ENCODE measurements at places on chromosomes 3 and 15.

- no peak for DNase-seq
Measured at GRCh38 chr15:90209591-90209990, 8.5 kb downstream of the SEMA4B start.

- no peak for DNase-seq
Measured at GRCh38 chr3:186519021-186519658, 25.0 kb downstream of the CRYGS start.

- DNase-seq = no peak
Measured at GRCh38 chr3:120797857-120798256, 55.3 kb downstream of the GTF2E1 start.

GRCh38 chr3:23659840-23660430 lies 145.8 kb upstream of the UBE2E1 start:
- DNase-seq = no peak

- peak; percentile 51 for DNase-seq
Measured at GRCh38 chr3:13657660-13658435, 108.9 kb downstream of the FBLN2 start.

DNA sequence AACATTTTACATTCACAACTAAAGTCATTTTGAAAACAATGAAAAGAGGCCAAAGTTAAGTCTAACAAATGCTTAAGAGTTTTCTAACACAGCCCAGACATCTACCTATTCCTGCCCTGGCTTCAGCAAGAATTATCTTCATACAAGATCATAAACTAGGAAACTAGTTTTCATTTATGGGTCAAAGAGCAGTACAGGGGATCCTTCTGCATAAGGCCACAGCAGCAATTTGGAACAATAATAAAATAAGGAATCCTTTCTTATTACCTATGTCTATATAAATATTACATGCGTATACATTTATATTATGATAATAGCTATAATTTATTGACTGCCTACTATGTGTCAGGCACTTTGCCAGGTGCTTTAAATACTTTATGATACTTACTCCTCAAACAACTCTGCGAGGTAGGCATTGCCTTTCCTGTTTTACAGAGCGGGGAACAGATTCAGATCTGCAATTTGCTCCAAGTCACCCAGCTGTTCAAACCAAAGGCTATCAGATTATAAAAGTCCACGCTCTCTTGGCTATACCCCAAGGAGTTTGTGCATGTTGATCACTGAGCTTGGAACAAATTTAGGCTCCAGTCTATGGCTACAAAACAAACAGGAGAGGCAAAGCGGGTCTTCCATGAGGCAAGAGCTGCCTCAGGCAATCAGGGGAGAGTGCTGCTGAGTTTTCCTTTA lies 196.4 kb downstream of the RORA start:
- DNase-seq = no peak

DNA sequence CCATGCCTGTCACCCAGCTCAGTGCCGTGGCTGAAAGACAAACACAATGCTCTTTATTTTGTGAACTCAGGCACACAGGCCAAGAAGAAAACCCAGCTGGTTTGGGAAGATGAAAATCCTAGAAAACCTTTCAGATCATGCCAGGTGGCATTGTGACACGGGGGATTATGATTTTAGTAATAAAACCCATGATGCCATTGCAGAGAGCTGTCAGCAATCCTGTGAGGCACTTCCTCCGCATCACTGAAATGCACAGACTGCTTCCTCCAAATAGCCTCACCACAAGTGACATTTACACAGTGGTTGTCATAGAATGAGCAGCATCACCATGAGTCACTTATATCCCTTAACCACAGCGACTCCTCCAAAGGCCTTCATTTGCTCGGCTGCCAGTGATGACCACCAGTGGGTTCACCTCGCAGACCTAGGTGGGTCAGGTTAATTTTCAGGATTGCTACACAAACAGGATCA lies 22.7 kb downstream of the ABHD6 start:
- no peak for DNase-seq

GRCh38 chr15:89085289-89085926 lies 2.8 kb upstream of the ABHD2 start:
- no peak for DNase-seq

GRCh38 chr3:159607856-159608255 lies 380.8 kb upstream of the IL12A start:
- DNase-seq = no peak

DNA sequence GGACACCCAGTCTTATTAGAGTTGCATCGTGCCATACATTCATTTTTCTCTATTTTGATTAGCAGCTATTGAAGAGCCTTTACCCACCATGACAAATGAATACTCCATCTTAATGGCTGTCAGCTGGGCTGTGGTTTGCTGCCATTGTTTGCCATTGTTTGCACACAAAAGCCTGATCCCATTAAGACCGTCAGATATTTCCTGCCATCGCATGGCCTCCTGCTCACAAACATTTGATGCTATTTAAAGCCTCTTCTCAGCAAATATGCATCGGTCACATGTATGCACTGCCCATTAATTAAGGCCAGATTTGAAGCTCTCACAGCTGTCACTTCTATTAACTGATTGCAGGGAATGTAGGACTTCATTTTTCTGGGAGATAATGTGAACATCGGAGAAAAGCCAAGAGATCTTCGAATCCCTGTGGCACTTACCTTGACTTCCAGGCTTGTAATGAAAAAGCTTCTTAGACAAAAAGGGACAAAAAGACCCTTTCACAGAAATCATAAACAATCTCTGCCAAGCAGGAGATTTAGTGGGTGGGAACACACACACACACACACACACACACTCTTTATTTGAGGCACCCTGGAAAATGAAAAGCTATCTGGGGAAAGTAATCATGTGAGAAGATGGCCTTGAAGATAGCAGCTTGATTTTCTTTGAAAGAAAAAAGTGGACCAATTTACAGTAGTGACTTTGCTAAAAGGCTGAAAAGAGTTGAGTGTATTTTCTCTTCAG lies 175.4 kb upstream of the NR2E3 start:
- DNase-seq = no peak

DNA sequence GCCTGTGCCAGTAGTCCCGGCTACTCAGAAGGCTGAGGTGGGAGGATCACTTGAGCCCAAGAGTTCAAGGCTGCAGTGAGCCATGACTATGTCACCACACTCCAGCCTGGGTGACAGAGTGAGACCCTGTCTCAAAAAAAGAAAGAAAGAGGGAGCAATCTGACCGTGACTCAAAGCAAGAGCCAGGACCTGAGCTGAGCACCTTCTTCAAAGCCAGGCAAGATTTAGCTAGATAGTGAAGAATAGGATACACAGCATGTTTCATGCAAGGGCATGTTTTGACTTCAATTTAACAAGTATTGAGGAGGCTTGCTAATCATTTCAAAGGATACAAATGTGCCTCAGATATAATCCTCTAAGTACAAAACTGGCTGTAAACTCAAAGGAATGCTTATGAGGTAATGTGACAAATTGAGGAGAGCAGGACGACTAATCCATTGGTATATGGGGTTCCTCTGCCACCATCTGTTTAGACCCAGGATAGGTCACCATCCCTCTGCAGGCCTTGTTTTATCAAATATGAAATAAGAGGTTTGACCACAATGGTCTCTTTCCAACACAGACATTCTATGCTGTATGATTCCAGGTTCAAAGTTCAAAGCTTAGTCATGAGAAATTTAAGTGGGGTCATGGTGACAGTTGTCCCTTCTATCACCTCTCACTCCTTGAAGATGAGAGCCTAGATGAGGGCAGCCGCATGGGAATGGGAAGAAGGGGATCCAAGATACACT lies 33.2 kb downstream of the RAB27A start:
- no peak for DNase-seq

DNA sequence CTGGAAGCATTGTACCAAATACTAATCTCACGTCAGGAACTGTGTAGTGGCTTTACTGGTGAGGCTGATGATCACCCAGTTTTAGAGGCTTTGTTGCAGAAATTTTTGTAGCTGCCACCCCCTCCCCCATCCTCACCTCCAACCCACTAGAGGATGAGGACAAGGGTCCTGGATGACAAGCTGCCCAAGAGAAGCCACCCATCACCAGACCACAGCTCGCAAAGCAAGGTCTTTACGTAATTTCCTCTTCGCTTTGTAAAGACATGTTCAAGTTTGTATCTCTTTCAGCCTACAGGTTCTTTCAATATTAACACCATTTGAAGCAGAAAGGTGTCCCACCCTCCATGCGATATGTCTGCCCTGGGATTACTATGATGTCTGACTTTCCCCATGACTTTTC lies 74.2 kb downstream of the LDHAL6B start:
- no peak for DNase-seq

- no peak for DNase-seq
Measured at GRCh38 chr15:51310064-51310463, 28.3 kb downstream of the CYP19A1 start.

DNA sequence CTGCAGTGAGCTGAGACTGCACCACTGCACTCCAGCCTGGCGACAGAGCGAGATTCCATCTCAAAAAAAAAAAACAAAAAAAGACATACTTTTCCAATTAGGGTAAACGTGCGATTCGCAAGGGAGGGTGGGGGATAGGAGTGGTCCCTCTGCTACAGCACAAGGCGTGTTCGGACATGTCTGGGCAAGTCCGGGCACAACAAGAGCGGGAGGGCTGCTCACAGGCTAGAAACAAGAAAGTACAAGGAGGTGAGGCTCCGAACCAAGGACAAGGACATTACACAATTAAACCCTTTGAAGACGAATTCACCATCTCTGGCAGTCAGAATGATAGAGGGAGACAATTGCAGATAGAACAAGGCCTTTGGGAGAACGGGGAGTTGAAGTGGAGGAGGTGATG lies 32.2 kb upstream of the BCL2A1 start:
- DNase-seq = no peak

- no peak for DNase-seq
Measured at GRCh38 chr3:183244219-183244618, 8.8 kb upstream of the B3GNT5 start.

DNA sequence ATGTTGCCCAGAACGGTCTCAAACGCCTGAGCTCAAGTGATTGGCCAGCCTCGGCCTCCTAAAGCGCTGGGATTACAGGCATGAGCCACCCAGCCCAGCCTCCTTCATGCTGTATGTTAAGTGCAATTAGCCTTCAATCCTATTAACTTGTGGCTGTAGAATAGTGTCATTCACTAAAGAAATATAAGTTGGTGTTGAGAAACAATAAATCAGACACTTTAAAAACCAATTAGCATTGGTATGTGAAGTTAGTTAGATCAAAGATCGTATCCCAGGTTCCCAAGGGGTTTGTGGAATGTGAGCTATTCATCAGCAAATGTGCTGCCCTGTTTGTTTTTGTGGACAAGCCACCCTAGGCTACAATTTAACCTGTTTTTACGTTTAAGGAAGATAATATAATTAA lies 11.0 kb upstream of the PIK3CB start:
- no peak for DNase-seq

GRCh38 chr15:73924171-73924921 lies 1.9 kb upstream of the LOXL1 start:
- DNase-seq = no peak

- no peak for DNase-seq
Measured at GRCh38 chr3:105402287-105402801, 35.6 kb downstream of the ALCAM start.

GRCh38 chr3:187450431-187451190 lies 82.4 kb downstream of the RTP4 start:
- DNase-seq = no peak

DNA sequence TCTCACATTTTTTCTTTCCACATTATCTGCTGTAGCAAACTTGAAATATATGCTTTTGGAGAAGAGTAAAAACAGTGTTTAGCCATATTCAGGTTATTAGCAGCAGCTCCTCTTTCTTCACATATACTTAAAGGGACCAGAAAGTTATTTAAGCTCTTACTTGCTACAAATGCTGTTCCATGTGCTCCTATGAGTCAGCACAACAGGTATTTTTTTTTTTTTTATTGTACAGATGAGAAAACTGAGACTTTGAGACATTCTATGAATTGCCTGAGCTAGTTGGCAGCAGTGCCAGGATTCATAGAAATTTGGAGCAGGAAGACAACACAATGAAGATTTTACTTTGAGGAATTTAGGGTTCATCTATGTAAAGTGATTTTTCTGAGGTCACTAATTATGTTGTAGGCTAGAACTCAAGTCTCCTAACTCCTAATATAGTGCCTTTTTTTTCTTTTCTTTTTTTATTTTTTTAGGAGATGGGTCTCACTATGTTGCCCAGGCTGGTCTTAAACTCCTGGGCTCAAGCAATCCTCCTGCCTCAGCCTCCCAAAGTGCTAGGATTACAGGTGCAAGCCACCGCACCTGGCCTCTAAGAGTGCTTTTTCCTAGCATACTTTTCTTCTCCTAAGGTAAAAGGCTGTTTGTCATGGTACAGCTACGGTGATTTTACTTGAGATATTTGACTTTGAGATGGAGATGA lies 23.6 kb downstream of the SETD5 start:
- no peak for DNase-seq

DNA sequence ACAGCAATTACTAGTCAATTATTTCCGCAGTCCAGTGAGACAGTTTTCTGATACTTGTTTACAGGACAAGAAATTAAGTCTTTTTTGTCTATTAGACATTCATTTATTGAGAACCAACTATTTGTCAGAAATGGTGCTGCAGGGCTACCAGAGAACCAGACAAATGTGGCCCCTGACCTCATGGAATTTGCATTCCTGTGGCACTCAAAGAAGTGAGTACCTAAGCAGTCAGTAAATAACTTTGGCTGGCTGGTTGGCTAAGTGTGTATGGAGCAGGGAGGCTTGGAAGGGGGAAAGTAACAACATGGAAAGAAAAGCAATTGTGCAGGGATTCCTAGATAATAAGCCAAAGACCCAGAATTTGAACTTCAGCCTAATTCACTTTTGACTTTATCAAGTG lies 837.0 kb upstream of the CFAP20DC start:
- no peak for DNase-seq

DNA sequence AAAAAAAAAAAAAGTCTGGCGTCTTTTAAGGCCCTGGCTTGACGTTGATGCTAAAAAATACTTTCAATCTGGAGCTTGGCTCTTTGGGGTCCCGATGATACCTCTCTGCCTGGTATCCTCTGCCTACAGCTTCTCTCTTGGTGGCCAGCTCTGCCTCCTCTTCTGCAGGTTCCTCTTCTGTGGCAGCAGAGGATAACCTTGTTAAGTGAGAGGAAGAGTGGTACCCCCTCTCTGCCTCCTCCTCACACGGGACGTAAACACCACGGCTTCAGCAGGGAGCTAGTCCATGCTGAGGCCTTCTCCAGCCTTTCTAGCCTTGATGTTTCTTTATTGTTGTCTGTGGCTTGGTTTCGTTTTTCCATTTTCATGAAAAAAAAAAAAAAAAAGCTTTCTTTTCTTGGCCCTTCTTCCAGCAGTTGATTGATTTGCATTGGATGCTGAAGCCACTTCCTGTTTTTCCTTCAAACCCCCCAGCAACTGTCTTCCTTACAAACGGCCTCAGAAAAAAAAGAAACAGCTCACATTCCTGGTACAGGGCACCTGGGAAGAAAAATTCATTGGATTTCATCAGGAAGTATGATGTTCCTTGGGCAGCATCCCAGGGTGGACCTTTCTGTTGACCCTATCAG lies 59.7 kb downstream of the RORA start:
- DNase-seq = no peak

GRCh38 chr3:57943525-57944495 lies 64.4 kb upstream of the FLNB start:
- no peak for DNase-seq
